ENCODE measurements at places on chromosomes 2 and 18. TPM values are rescaled to one million over a fixed set of nuclear protein-coding genes. Genes with fewer than 3 reads are reported as not detected.

Gene IL1RL1
- total RNA-seq, result not detected

Gene ATP5F1A
- total RNA-seq, result 358 TPM

Gene RUFY4
- 0.21 TPM for total RNA-seq

Gene LRP1B
- total RNA-seq, result 0.05 TPM

Gene ABCB11
- 2.1 TPM for total RNA-seq

Gene PPP1CB
- 218 TPM for total RNA-seq

- H3K27ac ChIP-seq, result no peak overlapping the region
- no peak overlapping the region for H3K4me3 ChIP-seq
- no peak for DNase-seq
- H3K27me3 ChIP-seq, result peaks cover 84% of the 10 kb centered on the region
- peaks cover under 1% of the 10 kb centered on the region for H3K4me1 ChIP-seq
- no peaks in the 10 kb centered on the region for H3K36me3 ChIP-seq
Measured at GRCh38 chr2:120494446-120494845, 148.5 kb downstream of the INHBB start.

GRCh38 chr2:9294764-9295163, 88.2 kb downstream of the ASAP2 start:
- DNase-seq, result no peak
- H3K4me3 ChIP-seq, result no peak overlapping the region

- DNase-seq, result no peak
- no peak overlapping the region for H3K27ac ChIP-seq
- H3K4me1 ChIP-seq, result peaks cover 62% of the 10 kb centered on the region
- no peaks in the 10 kb centered on the region for H3K36me3 ChIP-seq
- no peaks in the 10 kb centered on the region for H3K27me3 ChIP-seq
Measured at GRCh38 chr18:45355944-45356520, 259.2 kb upstream of the SLC14A2 start.

GRCh38 chr2:129806317-129806716, 173.1 kb upstream of the RAB6C start:
- H3K27me3 ChIP-seq, result peaks cover 24% of the 10 kb centered on the region
- no peak overlapping the region for H3K4me3 ChIP-seq
- H3K27ac ChIP-seq, result no peak overlapping the region
- no peaks in the 10 kb centered on the region for H3K36me3 ChIP-seq
- DNase-seq, result no peak

- peak; percentile 71 for DNase-seq
- H3K27me3 ChIP-seq, result peaks cover 51% of the 10 kb centered on the region
- no peak overlapping the region for H3K27ac ChIP-seq
- H3K36me3 ChIP-seq, result no peaks in the 10 kb centered on the region
- H3K4me3 ChIP-seq, result no peak overlapping the region
Measured at GRCh38 chr18:10490401-10491165, 35.2 kb upstream of the NAPG start.

DNA sequence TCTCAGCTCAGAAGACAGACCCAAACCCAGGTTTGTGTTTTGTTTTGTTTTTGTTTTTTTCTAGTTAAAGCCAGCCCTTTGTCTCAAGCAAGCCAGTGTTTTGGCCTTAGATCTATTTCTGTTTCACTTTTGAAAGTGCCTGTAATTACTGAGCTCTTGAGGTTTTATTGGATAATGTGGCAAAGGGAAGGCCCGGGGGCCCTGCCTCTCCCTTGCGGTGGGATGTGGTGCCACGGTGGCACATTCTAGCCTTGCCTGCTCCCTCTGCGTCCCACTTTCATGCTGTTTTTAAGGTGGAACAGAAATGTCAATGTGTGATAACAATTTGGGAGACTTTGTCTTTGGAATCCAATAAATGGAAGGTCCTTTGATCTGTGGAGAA, 2.5 kb downstream of the HPCAL1 start:
- H3K4me3 ChIP-seq, result peak overlapping the region; percentile 100
- no peak for DNase-seq
- no peak overlapping the region for H3K27ac ChIP-seq
- peaks cover 19% of the 10 kb centered on the region for H3K36me3 ChIP-seq

GRCh38 chr2:157806426-157807077, 69.6 kb downstream of the ACVR1 start:
- no peak overlapping the region for H3K27ac ChIP-seq
- no peak overlapping the region for H3K4me3 ChIP-seq
- no peaks in the 10 kb centered on the region for H3K27me3 ChIP-seq
- H3K36me3 ChIP-seq, result peaks cover 16% of the 10 kb centered on the region
- DNase-seq, result no peak

DNA sequence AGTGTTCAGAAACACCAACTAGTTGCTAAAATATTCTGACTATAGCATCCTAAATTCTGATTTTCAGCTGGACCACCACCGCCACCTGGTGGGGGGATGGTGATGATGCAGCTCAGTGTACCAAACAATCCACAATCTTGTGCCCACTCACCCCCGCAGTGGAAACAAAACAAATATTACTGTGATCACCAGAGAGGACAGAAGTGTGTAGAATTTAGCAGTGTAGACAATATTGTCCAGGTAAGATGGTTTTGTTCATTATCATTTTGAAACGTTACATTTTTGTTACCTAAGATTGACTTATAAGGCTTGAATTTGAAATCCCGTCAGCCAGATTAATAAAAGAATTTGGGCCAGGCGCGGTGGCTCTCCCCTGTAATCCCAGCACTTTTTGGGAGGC, 31.7 kb upstream of the UBXN4 start:
- H3K4me3 ChIP-seq, result no peak overlapping the region
- no peak overlapping the region for H3K27ac ChIP-seq
- DNase-seq, result peak; percentile 70
- peaks cover 7% of the 10 kb centered on the region for H3K36me3 ChIP-seq

DNA sequence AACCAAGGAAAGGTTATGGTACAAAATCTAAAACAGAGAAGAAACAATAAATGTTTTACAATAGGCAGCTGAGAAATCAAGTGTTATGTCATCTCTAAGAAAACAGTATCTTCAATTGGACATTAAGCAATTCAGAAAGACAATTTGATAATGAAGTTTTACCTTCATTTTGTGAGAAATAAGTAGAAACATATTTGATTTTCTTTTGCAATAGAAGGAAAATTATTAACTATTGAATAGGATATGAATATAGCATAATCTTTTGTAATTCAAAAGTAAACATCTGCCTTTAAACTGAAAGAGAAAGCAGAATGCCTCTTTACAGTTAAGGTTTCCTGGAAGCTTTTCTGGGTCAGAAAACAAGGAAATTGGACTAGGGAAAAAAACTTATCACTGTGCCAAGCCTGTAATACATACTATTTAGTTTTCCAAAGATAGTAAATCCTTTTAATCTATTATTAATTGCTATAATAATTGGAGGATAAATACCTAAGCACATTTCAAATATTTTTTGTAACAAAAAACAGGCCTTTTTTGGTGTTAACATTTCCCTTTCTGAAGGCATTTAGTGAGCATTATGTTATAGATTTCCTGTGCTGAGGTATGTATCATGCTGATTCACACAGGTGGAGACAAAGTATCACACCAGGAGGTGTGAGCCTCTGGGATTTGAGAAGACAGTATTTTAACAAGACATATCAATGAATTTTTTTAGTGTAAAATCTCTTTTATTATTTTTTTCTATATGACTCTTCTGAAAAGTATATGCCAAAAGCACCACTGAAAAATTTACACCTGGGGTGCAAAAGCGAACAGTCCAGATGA, 947.0 kb upstream of the CDH2 start:
- H3K27me3 ChIP-seq, result no peaks in the 10 kb centered on the region
- H3K36me3 ChIP-seq, result no peaks in the 10 kb centered on the region
- H3K27ac ChIP-seq, result no peak overlapping the region
- DNase-seq, result no peak

GRCh38 chr2:234308813-234309195, 188.1 kb downstream of the ARL4C start:
- H3K36me3 ChIP-seq, result no peaks in the 10 kb centered on the region
- DNase-seq, result no peak
- H3K4me1 ChIP-seq, result peaks cover 6% of the 10 kb centered on the region
- H3K27ac ChIP-seq, result no peak overlapping the region

GRCh38 chr2:71067567-71068217, 756 bp upstream of the NAGK start:
- peak overlapping the region; percentile 90 for H3K27ac ChIP-seq
- peak overlapping the region; percentile 97 for H3K4me3 ChIP-seq
- H3K4me1 ChIP-seq, result peaks cover 31% of the 10 kb centered on the region
- H3K36me3 ChIP-seq, result peaks cover 23% of the 10 kb centered on the region
- DNase-seq, result no peak

DNA sequence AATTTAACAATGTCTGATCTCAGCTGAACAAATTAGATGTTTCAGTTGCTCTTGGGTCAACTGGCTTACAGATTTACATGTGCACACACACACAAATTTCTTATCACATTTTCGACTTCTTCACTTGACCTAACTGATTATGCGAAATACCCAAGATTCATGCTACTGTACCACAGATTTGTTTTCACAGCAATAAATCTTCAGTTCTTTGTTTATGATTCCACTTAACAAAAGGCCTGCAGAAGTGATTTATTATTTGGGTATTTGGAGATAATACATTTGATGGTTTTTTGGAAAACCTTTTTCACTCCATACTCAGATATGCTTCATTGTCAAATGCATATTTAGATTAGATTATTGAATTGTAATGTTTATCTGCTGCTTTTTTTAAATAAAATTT, 129.0 kb downstream of the GALNT1 start:
- H3K4me1 ChIP-seq, result no peaks in the 10 kb centered on the region
- no peak overlapping the region for H3K27ac ChIP-seq
- no peaks in the 10 kb centered on the region for H3K27me3 ChIP-seq
- H3K36me3 ChIP-seq, result peaks cover 5% of the 10 kb centered on the region

DNA sequence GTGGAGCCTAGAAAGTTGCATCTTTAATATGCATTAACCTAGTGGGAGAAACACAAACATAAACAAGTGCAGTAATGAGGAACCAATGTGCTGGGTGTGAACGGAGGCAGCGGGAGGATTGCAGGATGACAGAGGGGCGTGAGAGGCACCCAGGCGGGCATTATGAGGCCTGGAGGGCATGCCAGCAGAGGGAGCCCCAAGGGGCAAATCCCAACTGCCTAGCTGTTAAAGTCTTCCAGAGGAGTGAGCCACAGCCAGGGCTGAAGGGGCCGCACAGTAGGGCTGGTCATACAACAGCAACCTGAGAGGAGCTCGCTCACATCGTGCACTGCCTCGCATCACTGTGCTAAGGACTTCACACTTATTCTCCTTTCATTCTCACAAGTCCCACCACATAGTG, 13.3 kb upstream of the PRELID3A start:
- no peak overlapping the region for H3K27ac ChIP-seq
- no peak overlapping the region for H3K4me3 ChIP-seq
- no peaks in the 10 kb centered on the region for H3K27me3 ChIP-seq
- H3K4me1 ChIP-seq, result peaks cover 23% of the 10 kb centered on the region
- DNase-seq, result peak; percentile 58

- H3K27me3 ChIP-seq, result no peaks in the 10 kb centered on the region
- H3K4me3 ChIP-seq, result peak overlapping the region; percentile 79
- peaks cover 31% of the 10 kb centered on the region for H3K4me1 ChIP-seq
- DNase-seq, result peak; percentile 45
Measured at GRCh38 chr18:13726972-13727331, 479 bp downstream of the RNMT start.

- no peaks in the 10 kb centered on the region for H3K4me1 ChIP-seq
- H3K27ac ChIP-seq, result no peak overlapping the region
- H3K27me3 ChIP-seq, result peaks cover 33% of the 10 kb centered on the region
- no peaks in the 10 kb centered on the region for H3K36me3 ChIP-seq
Measured at GRCh38 chr2:30165617-30166016, 18.8 kb downstream of the YPEL5 start.

GRCh38 chr2:84840306-84840705, 40.6 kb downstream of the TRABD2A start:
- H3K27me3 ChIP-seq, result peaks cover 26% of the 10 kb centered on the region
- DNase-seq, result no peak
- H3K4me3 ChIP-seq, result no peak overlapping the region
- H3K27ac ChIP-seq, result no peak overlapping the region

GRCh38 chr2:225667445-225667844, 267.9 kb downstream of the NYAP2 start:
- DNase-seq, result no peak
- no peak overlapping the region for H3K4me3 ChIP-seq
- H3K4me1 ChIP-seq, result no peaks in the 10 kb centered on the region
- H3K27me3 ChIP-seq, result no peaks in the 10 kb centered on the region

GRCh38 chr2:239274391-239275043, 126.3 kb downstream of the HDAC4 start:
- no peaks in the 10 kb centered on the region for H3K27me3 ChIP-seq
- peak; percentile 33 for DNase-seq
- H3K27ac ChIP-seq, result peak overlapping the region; percentile 74
- H3K4me1 ChIP-seq, result peaks cover 29% of the 10 kb centered on the region
- H3K36me3 ChIP-seq, result peaks cover 10% of the 10 kb centered on the region

DNA sequence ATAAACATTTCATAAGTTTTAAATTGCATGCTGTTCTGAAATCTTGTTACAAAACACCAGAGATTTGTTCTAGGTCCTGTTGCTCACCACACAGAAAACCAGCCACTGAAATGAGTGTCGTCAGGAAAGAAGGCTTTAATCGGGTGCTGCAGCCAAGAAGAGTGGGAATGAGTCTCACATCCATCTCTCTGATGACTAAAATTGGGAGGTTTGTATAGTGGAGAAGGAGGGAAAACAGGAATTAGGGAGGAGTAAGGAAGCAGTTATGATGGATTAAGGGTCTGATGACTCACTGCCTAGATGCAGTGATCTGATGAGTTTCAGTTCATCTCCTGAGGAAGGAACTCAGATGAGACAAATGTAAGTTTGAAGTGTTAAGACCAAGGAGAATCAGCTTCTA, 42.1 kb upstream of the GPR39 start:
- peak overlapping the region; percentile 54 for H3K27ac ChIP-seq
- DNase-seq, result no peak
- H3K4me1 ChIP-seq, result peaks cover 17% of the 10 kb centered on the region

DNA sequence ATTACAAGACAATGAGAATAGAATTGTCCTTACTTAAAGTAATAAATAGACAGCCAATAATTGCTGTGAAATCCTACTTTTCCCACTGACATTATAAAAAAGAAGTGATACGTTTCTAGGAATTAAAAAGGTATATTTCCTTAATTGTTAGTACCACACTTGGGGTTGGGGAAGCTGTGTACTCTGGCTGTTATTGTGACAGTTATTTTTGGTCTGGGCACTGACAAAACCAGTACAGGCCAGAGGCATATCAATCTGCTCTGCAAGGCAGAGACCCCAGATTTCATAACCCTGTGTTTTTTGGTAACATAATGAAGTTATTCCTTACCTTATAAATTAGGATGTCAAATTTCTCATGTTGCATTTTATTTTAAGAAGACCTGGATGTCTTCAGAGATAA, 66.5 kb downstream of the RAB10 start:
- no peak overlapping the region for H3K27ac ChIP-seq
- H3K36me3 ChIP-seq, result peaks cover 24% of the 10 kb centered on the region
- no peak for DNase-seq
- peaks cover 20% of the 10 kb centered on the region for H3K4me1 ChIP-seq

DNA sequence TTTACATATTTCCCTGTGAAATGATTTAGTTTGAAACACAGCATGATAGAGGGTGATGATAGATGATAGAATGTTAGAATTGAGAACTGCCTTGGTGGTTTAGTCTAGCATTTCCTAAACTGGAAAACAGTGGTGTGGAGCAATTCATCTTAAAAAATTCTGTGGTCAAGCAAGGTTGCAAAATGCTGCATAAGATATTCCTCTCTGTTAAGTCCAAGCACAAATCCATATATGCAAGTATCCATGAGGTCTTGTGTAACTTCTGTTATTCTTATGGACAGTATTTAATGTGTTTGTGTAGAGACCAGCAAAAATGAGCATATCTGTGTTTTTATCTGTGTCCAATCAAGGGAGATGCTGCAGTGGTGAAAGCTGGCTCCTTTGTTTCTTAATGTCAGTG, 30.0 kb downstream of the CPS1 start:
- peaks cover 17% of the 10 kb centered on the region for H3K4me1 ChIP-seq
- H3K27ac ChIP-seq, result no peak overlapping the region
- H3K4me3 ChIP-seq, result no peak overlapping the region
- DNase-seq, result no peak
- H3K36me3 ChIP-seq, result no peaks in the 10 kb centered on the region

All from Calu3 (cell line).